ENCODE measurements at places on chromosomes 11 and 22.
A peak's percentile ranks its signal among the peaks of the same experiment; 100 is the strongest.

DNA sequence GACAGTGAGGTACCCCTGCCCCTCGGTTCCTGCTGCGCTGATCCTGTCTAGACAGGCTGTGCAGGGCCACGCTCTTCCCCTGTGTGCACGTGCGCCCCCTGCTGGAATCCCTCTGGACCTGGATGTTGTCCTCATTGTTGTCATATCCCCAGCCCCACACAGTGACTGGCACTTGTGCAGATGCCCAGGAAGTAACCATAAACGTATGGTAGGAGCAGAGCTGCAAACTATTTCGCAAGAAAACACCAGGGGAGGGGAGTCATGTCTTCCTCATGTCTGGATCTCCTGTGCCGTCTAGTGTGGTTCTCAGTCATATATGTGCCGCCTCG, 114.7 kb downstream of the CRYBB2 start:
- no peaks in the 10 kb centered on the region for H3K4me1 ChIP-seq
- H3K36me3 ChIP-seq, result no peaks in the 10 kb centered on the region
- H3K27ac ChIP-seq, result no peak overlapping the region

DNA sequence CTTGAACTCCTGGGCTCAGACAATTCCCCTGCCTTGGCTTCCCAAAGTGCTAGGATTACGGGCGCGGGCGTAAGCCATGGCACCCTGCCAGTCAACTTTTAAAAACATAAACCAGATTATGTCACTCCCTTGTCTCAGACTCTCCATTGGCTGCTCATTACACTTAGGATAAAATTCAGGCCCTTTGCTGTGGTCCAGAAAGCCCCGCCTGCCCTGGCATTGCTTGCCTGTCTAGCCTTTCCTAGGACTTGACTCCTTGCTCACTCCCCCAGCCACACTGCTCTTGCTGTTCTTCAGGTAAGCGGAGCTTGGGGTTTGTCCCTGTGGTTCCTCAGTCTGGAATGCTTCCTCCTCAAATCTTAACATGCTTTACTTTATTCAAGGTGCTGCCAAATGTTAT, 30.5 kb downstream of the DIXDC1 start:
- no peak overlapping the region for H3K27ac ChIP-seq
- H3K4me1 ChIP-seq, result no peaks in the 10 kb centered on the region
- H3K4me3 ChIP-seq, result no peak overlapping the region
- DNase-seq, result peak; percentile 13

- no peak overlapping the region for H3K27ac ChIP-seq
- H3K4me1 ChIP-seq, result no peaks in the 10 kb centered on the region
- no peak for DNase-seq
These were observed 1150.6 kb upstream of the RAG2 start for GRCh38 chr11:37748641-37749040.

- H3K4me1 ChIP-seq, result peaks cover 2% of the 10 kb centered on the region
- no peak overlapping the region for H3K27ac ChIP-seq
- no peak overlapping the region for H3K4me3 ChIP-seq
- H3K36me3 ChIP-seq, result no peaks in the 10 kb centered on the region
These were observed 49.4 kb downstream of the CLMP start for GRCh38 chr11:123145661-123146060.

DNA sequence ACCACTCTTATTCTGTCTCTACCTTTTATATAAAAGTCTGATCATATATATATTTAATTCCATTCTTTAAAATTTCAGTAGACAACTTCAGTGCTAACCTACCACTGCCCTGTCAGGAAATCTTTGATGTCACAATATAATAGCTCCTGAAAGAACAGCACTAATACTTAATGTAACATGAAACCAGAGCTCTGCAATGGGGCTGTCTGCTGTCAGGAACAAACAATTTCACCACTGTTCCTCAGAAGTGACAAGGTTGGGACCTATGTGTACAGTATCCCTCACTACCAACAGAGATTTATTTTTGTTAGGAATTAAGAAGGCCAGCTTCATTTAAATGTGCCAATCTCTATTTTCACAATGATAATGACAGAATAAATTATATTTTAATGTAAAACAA, 165.5 kb upstream of the C11orf58 start:
- H3K36me3 ChIP-seq, result no peaks in the 10 kb centered on the region
- no peaks in the 10 kb centered on the region for H3K27me3 ChIP-seq
- no peaks in the 10 kb centered on the region for H3K4me1 ChIP-seq
- H3K4me3 ChIP-seq, result no peak overlapping the region
- DNase-seq, result peak; percentile 12
- no peak overlapping the region for H3K27ac ChIP-seq

Data from muscle of leg (tissue), 16 donors.